ENCODE measurements at places on chromosomes 12 and 14.

DNA sequence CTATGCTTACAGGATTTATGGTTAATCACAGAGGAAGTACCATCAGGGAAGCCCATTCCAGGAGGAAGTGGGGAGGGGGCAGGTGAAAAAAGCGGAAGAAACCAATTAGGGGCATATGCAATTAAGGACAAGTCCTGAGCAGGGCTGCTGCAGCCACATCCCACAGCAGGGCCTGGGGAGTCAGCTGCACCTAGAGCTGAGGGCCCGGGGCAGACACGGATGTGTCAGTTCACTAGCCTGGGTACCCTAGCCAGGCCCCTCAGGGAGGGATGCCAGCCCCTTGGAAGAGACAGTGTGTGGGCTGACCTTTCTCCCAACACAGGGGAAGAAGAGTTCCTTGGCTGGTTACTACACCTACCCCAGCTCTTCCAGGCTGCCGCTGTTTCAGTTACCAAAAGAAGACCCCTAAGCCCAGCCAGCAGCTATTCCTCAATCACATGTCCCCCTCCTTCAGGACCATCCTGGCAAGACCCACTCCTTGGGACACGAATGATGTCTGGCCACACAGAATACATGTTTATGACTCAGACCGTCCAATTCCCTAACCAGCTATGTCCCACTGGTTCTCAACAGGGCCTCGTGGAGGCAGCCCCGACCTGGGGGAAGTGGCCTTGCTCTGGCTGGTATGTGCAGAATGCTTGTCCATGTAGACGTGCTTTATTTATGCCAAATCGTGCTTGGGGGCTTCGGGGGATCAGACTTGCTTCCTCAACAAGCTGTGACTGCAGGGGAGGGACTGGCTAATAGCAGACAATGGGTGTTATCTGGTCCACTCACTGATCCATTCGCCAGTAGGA lies 133.7 kb upstream of the RTL1 start:
- peaks cover 5% of the 10 kb centered on the region for H3K36me3 ChIP-seq
- no peak overlapping the region for H3K27ac ChIP-seq
- no peaks in the 10 kb centered on the region for H3K4me1 ChIP-seq
- H3K27me3 ChIP-seq = no peaks in the 10 kb centered on the region

DNA sequence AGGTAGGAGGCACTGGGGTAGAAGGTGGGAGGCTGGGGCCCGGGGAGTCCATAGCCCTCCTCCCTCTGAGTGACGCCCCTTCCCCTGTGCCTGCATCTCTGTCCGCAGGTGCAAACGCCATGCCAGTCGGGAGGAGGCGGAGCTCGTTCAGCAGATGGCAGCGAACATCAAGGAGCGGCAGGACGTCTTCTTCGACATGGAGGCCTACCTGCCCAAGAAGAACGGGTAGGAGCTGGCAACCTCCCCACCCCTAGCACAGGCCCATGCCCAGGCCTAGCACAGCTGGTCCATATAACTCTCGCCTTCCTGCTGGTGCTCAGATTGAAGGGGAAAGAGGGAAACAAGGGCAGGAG lies 35.6 kb downstream of the TMEM120B start:
- peaks cover 12% of the 10 kb centered on the region for H3K4me1 ChIP-seq
- no peak overlapping the region for H3K4me3 ChIP-seq
- H3K27ac ChIP-seq = peak overlapping the region; percentile 4
- H3K36me3 ChIP-seq = peaks cover 5% of the 10 kb centered on the region
- H3K27me3 ChIP-seq = no peaks in the 10 kb centered on the region

DNA sequence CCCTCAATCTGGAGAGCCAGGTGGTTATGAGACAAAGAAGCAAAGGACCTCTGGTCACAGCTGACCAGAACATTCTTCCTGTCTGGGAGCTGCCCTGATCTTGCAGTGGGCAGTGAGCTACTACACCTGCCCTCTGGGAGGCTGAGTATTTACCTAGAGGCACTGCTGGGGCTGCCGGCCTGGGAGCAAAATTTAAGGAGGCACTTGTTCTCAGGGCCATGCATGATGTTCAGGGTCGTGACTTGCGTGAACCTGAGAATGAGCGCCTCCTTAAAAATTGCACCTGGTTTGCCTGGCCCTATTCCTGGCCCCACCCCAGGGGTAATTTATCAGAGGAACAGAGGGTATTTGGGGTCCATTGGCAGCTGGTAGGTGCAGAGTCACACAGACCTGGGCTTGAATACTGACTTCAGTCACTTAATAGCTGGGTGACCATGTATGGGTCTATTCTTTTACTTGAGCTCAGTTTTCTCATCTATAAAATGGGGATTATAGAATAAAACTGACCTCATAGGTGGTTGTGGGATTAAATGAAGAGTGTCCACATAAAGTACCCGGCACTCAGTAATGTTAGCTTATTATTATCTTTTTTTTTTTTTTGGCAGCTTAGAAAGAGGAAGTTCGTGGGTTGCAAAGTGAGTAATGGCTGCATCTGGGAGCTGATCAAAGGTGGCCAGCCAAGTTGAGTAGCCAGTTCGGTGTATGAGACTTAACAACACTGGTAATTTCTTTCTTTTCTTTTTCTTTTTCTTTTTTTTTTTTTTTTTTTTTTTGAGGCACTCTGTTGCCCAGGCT lies 107.4 kb upstream of the MED13L start:
- no peaks in the 10 kb centered on the region for H3K36me3 ChIP-seq
- H3K4me1 ChIP-seq = peaks cover 36% of the 10 kb centered on the region
- peak; percentile 94 for DNase-seq

- no peak overlapping the region for H3K27ac ChIP-seq
- peaks cover 17% of the 10 kb centered on the region for H3K36me3 ChIP-seq
- no peaks in the 10 kb centered on the region for H3K27me3 ChIP-seq
- DNase-seq = no peak
- H3K4me1 ChIP-seq = peaks cover 79% of the 10 kb centered on the region
- no peak overlapping the region for H3K4me3 ChIP-seq
These were observed 105.9 kb downstream of the ETV6 start for GRCh38 chr12:11755302-11755930.

GRCh38 chr12:29572464-29572863 lies 75.0 kb upstream of the OVCH1 start:
- H3K4me3 ChIP-seq = no peak overlapping the region
- H3K36me3 ChIP-seq = no peaks in the 10 kb centered on the region
- H3K4me1 ChIP-seq = no peaks in the 10 kb centered on the region
- H3K27ac ChIP-seq = no peak overlapping the region

GRCh38 chr12:3097186-3097804 lies 20.1 kb downstream of the TSPAN9 start:
- H3K4me1 ChIP-seq = no peaks in the 10 kb centered on the region
- H3K27me3 ChIP-seq = peaks cover 4% of the 10 kb centered on the region
- H3K36me3 ChIP-seq = no peaks in the 10 kb centered on the region
- peak; percentile 74 for DNase-seq
- no peak overlapping the region for H3K27ac ChIP-seq
